GM19239 (cell line): ENCODE measurements at places on chromosomes 2 and 18.

- DNase-seq: no peak
Measured at GRCh38 chr2:18907508-18907907, 318.1 kb upstream of the NT5C1B start.

GRCh38 chr2:13669607-13670006 is 952.9 kb downstream of the TRIB2 start:
- DNase-seq: no peak

- no peak for DNase-seq
Measured at GRCh38 chr2:120247851-120248250, 4.8 kb upstream of the RALB start.

DNA sequence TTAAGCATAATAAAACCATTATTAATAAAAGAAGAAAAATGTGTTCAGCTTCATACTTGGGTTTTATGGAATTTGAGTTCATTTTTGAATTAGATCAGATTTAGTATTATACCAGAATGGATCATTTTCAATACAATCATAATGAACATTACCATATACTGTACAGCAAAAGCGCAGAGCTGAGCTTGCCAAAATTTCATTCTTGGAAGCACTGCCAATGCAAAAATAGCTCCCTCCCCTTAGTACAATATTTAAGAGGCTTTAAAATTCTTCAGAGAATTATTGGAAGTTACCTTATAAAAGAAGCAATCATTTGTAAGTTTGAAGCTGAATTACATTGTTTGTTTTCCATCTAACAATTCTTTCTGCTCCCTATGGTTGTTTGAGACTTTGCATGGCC is 938.1 kb upstream of the SLC39A10 start:
- no peak for DNase-seq

DNA sequence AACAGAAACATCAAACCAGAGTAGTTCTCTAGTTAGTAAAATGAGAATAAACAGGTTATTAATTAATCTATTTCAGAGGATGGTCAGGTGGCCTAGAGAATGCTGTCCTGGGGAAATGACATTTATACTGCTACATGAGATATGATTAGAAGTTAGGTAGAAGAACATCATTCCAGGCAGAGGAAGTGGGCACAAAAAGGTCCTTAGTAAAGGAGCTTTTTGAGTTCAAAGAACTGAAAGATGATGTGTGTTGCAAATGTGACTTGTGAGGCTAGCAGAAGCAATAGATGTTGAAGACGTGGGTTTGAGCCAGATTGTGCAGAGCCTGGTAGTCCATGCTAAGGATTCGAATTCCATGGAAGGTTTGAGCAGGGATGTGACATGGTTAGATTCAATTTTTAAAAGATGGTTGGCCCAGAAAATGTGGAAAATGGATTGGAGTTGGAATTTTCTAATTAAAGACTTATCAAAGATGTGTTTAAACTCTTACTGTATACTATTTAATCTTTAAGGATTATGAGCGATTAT is 34.2 kb downstream of the RAB10 start:
- no peak for DNase-seq

DNA sequence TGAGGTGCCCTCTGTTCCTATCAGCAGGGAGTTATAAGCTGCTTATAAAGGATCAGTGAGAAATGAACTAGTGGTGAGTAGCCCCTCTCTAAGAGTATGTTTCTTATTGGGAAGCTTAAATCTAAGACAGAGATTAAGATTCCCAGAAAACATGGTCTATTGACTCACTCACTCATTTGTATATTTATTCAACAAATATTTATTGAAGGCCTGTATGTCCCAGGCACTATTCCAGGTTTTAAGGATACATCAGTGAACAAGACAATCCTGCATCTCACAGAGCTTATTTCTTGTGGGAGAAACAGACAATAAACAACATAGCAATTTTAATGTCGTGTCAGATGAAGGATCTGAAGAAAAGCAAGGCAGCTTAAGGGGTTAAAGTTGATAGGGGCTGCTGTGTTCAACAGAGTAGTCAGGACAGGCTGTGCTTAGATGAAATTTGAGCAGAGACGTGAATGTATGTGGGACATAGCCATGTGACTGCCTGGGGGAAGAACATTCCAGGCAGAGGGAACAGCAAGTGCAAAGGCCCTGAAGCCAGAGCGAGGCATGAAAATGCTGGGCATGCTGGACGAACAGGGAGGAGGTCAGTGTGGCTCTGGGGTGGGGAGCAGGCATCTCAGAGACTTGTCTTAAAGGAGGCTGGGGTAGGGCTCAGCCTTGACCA is 14.8 kb upstream of the PSD4 start:
- no peak for DNase-seq

- DNase-seq: no peak
Measured at GRCh38 chr2:73762571-73762970, 17.3 kb downstream of the DUSP11 start.

GRCh38 chr2:64023485-64024258 is 4.4 kb upstream of the VPS54 start:
- no peak for DNase-seq

DNA sequence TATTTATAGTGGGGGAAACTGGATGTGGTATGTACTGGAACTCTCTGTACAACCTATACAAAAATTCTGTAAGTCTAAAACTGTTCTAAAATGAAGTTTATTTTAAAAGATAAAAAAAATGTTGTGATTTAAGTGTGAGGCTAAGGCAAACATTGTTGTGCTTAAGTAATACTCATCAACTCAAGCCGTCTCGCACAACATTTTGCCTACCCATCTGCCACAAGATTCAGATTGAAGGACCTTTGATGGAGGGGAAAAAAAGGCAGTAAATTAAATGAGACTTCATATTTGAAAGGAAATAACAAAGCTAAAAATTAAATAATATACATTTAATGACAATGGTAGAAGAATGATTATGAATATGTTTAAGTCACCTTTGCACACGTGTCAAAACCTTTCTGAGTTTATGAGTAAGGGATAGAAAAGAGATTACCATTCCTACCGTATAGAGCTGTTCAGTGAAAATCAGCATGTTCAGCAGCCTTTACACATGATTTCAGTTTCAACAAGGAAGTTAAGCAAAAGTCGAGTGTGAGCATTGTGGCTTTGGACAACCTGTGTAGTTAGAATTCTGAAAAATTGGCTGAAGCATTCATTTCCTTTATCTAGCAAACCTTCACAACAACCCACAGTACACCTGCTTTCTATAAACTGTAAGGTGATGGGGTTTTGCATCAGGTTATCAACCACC is 499.3 kb downstream of the IRS1 start:
- no peak for DNase-seq

DNA sequence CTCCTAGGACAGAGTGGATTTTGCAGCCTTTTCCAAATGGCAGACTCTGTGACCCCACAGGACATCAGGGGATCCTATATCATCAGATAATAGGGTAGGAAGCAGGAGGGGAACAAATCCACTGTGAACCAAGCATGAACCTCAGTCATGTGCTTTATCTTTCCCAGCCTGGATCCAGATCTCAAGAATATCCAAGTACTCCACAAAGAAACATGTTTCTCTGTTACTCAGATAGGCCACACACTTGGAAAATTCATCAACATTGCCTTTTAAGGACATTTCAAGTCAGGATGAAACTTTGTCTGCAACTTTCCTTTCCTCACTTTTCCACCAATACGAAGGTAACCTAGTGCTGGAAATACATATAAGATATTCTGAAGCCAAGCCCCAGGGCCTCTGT is 85.8 kb downstream of the RDH14 start:
- DNase-seq: no peak

DNA sequence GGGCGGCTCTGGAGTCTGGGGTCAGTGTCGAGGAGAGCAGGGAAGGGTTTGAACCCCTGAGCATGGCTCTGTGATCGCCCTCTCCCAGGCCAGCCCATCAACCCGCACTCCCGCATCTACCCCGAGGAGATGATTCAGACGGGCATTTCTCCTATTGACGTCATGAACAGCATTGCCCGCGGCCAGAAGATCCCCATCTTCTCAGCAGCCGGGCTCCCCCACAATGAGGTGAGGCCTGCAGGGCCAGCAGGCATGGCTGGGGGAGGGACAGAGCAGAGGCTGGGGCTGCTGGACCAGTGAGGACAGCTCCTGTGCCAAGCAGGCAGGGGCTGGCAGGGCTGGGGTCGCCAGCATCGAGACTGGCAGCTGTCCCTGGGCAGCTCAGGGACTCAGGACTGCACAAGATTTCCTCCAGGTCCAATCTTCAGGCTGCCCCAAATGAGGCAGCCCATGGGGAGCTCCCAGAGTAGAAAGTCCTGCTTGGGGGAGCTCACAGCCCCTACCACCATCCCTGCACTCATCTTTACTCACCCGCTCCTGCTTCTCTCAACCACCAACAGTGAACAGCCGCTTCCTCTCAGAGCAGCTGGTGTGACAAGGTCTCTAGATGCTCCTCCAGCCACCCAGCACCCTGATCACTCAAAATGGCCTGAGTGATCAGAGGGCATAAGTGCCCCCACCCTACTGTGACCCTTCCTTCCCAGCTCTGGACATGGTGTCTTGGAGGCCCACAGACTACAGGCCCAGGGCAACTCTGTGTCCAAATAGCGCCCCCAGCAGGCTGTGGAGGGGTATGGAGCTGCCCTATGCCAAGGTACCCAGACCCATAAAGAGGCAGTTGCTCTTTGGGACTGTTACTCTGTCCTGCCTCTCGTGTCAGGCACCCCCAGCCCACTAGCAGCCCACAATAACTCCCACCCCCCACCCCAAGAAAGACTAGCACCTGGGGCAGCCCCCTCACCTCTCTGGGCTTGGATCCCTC is 18.3 kb upstream of the ANKRD53 start:
- no peak for DNase-seq

- no peak for DNase-seq
Measured at GRCh38 chr18:34848156-34848555, 138.1 kb downstream of the DTNA start.

DNA sequence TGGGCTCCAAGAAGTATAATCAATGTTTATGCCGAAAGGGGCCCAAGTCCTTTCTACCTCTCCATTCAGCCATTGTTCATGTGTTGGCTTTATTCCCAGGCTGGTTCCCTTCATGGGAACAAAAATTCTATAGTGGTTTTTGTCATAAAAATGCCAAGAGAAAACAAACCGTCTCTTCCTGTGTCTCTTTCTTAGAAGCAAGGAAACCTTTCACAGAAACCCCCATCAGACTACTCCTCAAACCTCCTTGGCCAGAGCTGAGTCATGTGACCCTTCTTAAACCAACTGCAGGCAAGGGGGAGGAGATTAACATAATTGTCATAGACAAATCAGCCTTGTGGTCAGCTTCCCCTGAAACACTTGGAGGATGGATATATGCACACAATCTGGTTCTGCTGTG is 75.1 kb upstream of the TANK start:
- DNase-seq: no peak

GRCh38 chr2:136057023-136057801 is 60.7 kb downstream of the CXCR4 start:
- DNase-seq: no peak

DNA sequence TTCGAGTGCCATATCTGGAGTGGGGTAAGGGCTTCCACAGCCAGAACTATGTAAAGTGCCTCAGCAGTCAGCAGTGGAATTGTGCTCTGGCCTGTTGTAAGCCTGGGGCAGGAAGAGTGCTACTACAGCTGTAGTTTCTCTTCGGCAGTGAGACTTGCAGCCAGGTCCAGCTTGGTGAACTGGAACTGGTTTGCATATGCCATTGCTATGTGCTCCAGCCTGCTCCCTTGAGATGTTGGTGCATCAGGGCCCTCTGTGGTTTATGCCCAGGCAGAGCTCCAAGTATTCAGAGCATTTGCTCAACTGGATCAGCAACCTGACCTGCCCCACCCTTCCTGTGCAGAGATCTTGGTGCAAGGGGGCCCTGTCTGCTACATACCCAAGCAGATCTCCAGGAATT is 47.8 kb downstream of the ZNF804A start:
- DNase-seq: no peak

DNA sequence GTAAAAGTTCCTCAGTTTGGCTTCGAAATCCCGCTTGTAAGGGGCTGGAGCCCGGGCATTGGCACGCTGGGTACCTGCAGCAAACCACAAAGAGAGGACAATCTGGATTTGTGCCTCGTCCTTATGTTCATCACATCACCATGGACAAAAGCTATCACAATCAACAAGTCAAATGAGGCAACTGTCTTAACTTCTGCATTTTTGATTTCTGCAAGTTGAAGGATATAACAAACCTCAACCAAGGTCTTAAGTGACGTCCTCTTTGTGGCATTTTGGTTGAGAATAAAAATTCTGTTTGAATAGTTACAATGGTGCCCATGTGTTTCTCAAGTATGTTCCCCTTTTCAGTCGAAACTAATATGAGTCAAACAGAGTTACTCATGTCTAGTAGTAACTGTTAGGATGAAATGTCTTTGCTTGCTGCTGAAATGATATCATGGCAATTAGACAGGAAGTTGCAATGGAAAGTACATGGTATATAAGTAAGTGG is 70.8 kb upstream of the STK17B start:
- no peak for DNase-seq

DNA sequence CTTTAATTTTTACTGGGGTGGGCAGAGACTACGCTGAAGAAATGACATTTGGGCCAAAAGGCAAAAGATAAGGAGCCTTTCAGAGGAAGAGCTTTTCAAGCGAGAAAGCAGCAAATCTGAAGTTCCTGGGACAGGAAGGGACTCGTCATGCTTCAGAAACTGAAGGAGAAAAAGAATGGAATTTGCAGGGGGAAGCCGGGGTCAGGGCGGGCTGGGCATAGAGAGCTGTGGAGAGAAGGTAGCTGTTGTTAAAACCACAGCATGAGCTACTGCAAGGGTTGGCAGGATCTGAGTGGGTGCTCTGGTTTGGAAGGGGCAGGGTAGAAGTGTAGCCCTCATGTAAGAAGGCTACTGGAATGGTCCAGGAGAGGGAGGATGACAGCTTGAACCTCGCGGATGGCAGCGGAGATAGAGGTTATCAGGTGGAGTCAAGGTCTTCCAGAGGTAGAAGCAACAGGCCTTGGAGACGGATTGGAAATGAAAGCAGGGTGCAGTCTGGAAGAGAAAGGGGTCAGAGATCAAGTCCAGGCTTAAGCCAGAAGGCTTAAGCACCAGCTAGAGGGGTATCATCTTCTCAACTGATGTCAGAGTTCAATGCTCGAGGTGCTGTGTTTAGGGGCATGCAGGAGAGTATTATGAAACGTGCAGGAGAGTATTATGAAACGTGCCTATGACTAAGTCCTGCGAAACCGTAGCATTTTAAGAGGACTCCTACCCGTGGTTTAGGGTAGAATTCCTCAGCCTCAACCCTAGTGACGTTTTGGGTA is 18.9 kb downstream of the ATP8B1 start:
- DNase-seq: no peak

GRCh38 chr2:210199186-210199765 is 26.0 kb downstream of the ACADL start:
- no peak for DNase-seq

DNA sequence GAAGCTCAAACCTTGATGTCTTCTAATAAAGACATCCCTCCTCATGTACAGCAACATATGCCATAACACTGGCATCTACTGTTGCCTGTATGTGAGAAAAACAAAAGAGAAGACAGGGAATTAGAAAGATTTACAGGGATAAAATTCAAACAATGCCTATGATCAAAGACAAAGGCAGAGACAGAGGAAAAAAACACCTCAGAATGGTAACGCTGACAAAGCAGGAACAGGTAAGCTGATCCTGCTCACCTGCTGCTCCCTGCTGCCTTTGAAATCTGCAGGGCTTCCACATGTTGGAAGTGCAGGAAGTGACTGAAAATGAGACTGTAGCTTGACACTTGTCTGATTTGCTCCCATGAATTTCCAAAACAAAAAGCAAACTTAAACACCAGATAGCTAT is 90.2 kb upstream of the DNAJC10 start:
- no peak for DNase-seq
